Ascending aorta (tissue), 2 donors: ENCODE measurements at places on chromosomes 5 and 9. TPM values are rescaled to one million over a fixed set of nuclear protein-coding genes. Genes with fewer than 3 reads are reported as not detected.

ANKRD31 gene
- total RNA-seq: not detected

GPRIN1 gene
- not detected for total RNA-seq

GRCh38 chr5:36882250-36882649, 5.7 kb downstream of the NIPBL start:
- no peak overlapping the region for H3K27ac ChIP-seq
- no peak for DNase-seq
- H3K4me3 ChIP-seq: no peak overlapping the region
- no peaks in the 10 kb centered on the region for H3K36me3 ChIP-seq

DNA sequence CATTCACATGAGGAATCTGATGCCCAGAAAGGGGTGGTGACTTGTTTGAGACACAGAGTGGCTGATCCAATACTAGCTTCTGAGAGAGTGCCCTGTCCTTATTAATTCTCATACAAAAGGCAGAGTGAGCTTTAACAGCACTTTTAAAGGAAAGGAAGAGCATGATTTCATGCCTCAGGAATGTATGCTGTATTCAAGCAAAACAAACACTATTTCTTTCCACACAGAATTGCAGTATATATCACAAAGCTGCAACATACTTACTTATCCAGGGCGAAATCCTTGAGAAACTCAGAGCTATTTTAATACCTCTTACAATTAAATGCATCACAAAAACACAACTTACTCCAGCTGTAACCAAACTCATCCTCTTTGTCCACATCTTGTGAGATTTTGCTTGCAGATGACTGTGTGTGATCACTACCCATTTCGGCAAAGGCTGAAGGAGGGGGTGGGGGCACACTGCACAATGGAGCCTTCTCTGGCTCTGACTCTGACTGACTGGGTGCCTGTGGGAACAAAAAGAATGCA, 139.8 kb downstream of the MPDZ start:
- peaks cover 42% of the 10 kb centered on the region for H3K36me3 ChIP-seq
- no peak overlapping the region for H3K27ac ChIP-seq
- peaks cover 29% of the 10 kb centered on the region for H3K4me1 ChIP-seq
- H3K27me3 ChIP-seq: no peaks in the 10 kb centered on the region

GRCh38 chr9:87662808-87663528, 63.0 kb upstream of the CTSL start:
- H3K27ac ChIP-seq: no peak overlapping the region
- H3K27me3 ChIP-seq: no peaks in the 10 kb centered on the region
- H3K36me3 ChIP-seq: no peaks in the 10 kb centered on the region
- H3K4me1 ChIP-seq: no peaks in the 10 kb centered on the region

DNA sequence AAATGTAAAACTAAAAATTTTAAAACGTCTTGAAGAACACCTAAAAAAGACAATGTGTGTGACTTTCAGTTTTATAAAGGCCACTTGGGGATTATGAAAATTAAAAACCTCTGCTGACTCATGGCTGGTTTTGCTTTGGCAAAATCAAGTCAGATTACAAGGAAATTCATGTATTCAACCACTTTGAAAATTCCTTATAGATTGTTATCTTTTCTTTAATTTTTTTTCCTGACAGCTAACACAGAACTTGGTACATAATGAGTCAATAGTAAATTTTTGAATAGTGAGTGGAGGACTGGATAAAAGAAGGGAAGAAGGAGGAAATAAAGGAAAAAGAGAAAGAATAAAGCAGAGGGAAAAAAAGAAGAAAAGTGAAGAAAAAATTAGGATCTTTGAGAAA, 1774.7 kb upstream of the ACO1 start:
- no peaks in the 10 kb centered on the region for H3K4me1 ChIP-seq
- H3K27me3 ChIP-seq: no peaks in the 10 kb centered on the region
- no peaks in the 10 kb centered on the region for H3K36me3 ChIP-seq
- H3K27ac ChIP-seq: no peak overlapping the region
- no peak for DNase-seq

NNT gene
- 13.3 TPM for total RNA-seq

DNA sequence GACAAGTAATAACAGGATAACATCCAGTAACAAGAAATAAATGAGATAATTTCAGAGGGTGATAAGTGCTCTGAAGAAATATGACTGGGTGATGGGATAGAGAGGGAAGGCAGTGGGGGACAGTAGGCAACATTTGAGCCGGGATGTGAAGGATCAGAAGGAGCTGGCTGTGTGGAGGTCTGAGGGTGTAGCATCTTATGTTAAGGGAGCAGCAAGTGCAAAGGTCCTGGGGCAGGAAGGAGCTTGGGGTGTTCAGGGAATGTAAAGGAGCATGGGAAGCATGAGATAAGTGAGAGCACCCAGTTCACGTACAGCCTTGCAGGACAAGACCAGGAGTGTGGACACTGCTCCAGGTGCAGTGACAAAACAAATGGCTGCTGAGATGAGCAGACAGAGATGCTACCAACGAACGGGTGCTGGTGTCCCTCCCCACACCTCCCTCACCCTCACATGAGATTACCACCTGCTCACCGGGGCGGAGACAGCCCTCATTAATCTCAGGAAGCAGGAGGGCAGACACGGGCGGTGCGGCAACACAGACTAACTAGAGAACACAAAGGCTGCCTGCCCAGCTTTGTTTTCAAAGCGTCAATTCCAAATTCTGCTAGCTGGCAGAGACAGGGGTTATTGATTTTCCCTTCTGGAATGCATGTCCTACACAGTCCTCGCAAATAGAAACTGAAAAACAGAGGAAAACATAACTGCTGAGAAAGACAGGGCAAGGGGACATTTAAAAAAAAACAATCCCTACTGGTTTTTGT, 298.1 kb upstream of the PANK3 start:
- H3K27ac ChIP-seq: no peak overlapping the region
- H3K36me3 ChIP-seq: no peaks in the 10 kb centered on the region
- no peak overlapping the region for H3K4me3 ChIP-seq

- no peaks in the 10 kb centered on the region for H3K4me1 ChIP-seq
- no peak overlapping the region for H3K4me3 ChIP-seq
- no peak overlapping the region for H3K27ac ChIP-seq
- no peaks in the 10 kb centered on the region for H3K27me3 ChIP-seq
- H3K36me3 ChIP-seq: no peaks in the 10 kb centered on the region
- no peak for DNase-seq
These were observed 146.2 kb downstream of the MARCHF11 start for GRCh38 chr5:16033187-16033925.

SLC25A2 gene
- total RNA-seq: not detected

- H3K36me3 ChIP-seq: peaks cover 5% of the 10 kb centered on the region
- no peak overlapping the region for H3K4me3 ChIP-seq
- no peaks in the 10 kb centered on the region for H3K27me3 ChIP-seq
- DNase-seq: no peak
These were observed 119.3 kb downstream of the SSBP2 start for GRCh38 chr5:81631621-81632020.

CARTPT gene
- total RNA-seq: 12.7 TPM

DNA sequence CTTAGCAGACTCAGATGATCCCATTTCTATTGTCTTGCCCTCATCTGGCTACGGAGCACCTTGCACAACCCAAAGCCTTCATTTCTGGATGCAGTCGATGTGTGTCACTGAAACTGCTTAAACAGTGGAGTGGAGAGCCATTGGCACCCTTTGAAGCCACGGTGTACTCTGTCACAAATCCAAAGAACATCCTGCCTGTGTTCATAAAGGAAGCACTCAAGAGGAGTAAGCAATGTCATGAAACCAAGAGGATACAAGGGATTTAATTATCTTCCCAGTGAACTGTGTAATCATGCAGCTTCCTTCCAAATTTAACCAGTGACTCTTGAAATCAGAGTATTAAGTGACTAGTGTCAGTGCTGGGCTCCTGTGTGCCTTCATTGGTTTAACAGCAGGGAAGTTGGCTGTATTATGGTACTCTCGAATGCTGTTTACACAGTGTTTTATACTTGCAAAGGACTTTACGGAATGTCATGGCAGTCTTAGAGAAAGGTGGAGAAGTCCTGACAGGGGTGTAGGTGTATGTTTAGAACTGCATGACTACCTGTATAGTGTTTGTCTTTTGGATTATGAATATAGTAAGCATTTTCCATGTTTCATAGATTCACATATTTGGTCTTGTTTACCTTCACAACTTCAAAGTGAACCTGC, 41.9 kb downstream of the CD180 start:
- DNase-seq: no peak
- H3K4me3 ChIP-seq: no peak overlapping the region
- peaks cover 23% of the 10 kb centered on the region for H3K36me3 ChIP-seq
- H3K27ac ChIP-seq: no peak overlapping the region

DNA sequence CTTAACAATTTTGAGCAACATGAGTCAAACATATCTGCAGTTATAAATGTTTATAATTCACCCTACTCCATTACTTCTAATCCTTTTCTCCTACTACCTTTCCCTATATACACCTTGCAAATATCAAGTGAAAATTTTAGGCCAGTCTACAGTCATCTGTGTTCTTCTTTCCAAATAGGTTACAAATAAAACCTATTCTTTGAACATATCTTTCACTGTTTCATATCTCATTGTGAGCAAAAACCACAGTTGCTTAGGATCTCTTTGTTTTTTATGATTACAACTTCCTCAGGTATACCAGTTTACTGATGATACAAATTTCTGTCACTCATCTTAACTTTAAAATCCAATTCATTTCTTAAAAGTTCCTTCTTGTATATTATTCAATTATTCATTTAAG, 34.4 kb downstream of the RFX3 start:
- no peaks in the 10 kb centered on the region for H3K36me3 ChIP-seq
- H3K27me3 ChIP-seq: no peaks in the 10 kb centered on the region
- H3K4me1 ChIP-seq: no peaks in the 10 kb centered on the region
- DNase-seq: no peak

DNA sequence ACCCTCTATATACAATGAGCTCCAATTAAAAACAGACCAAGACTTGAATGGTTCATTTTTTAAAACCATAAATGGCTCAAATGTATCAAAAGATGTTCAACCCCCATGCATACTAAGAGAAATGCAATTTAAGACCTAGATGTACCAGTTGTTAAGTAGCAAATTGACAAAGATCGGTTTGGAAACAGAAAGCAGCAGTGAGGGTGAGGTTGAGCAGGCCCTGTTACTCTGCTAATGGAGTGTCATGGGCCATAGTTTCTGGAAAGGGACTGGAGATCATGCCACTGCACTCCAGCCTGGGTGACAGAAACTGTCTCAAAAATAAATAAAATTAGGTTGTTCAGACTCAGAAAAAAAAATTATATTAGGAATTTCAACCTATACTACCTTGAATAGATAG, 55.0 kb downstream of the FNBP1 start:
- H3K4me3 ChIP-seq: no peak overlapping the region
- H3K27me3 ChIP-seq: no peaks in the 10 kb centered on the region
- H3K36me3 ChIP-seq: peaks cover 3% of the 10 kb centered on the region
- H3K4me1 ChIP-seq: no peaks in the 10 kb centered on the region
- DNase-seq: no peak

DNA sequence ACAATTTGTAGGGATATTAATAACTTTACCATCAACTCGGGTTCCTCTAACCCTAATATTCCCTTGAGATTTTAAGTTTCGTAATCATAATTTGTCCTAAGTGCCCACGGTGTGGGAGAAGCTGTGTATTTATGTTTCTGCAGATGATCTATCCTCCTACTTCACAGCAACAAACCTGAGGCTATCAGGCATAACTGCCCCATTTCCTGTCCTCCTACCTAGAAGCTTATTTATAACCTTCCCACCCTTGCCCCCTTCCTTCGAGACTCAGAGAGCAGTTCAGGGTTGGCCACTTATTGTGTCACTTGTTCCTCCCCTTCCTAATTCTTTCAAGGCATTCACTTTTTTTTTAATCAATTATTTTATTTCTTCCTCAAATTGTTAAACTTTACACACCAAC, 29.6 kb upstream of the LCP2 start:
- H3K27ac ChIP-seq: no peak overlapping the region
- peaks cover 14% of the 10 kb centered on the region for H3K4me1 ChIP-seq
- H3K27me3 ChIP-seq: no peaks in the 10 kb centered on the region
- DNase-seq: no peak
- no peaks in the 10 kb centered on the region for H3K36me3 ChIP-seq

DNA sequence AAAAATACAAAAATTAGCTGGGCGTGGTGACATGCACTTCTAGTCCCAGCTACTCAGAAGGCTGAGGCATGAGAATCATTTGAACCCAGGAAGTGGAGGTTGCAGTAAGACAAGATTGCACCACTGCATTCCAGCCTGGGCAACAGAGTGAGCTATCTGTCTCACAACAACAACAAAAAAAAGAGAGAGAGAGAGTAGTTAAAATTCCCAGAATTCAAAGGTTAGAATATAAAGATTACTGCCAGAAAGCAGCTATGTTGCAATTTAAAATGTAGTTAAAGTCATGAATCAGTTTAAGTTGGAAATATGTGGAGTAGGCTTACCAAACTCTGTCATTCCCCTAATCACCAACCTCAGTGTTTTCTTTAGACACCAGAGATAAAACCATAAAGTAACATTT, 58.7 kb upstream of the SUSD1 start:
- no peak overlapping the region for H3K27ac ChIP-seq
- no peaks in the 10 kb centered on the region for H3K27me3 ChIP-seq
- H3K4me3 ChIP-seq: no peak overlapping the region
- DNase-seq: no peak
